MV-4-11 (cell line): ENCODE measurements at places on chromosomes 4 and X.
A peak's percentile ranks its signal among the peaks of the same experiment; 100 is the strongest.

DNA sequence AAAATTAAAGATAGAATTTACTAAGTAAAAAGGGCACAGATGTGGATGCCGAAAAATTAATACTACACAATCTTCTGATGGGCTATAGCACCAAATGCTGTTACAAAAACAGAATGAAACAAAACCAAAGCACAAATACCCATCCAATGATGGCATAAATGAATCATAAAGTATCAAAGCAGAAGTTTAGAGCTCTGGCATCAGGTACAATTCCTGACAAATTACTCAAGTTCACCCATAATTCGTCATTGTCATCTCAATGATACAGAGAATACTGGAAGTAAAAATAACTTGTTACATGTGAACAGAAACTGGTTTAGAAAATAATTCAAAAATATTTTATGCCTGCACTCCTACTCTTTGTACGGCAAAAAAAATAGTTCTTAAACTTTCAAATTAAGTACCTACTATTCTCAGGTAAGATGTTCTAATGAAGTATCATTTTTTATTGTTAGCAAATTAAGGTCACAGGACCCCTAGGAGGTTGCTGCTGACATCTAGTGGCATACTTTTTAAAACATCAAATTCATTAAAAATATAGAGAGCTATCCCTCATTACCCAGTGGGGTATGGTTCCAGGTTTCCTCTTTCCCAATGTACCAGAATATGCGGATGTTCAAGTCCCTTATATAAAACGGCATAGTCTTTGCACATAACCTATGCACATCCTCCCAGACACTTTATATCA, 126.1 kb downstream of the INPP4B start:
- no peak for DNase-seq

DNA sequence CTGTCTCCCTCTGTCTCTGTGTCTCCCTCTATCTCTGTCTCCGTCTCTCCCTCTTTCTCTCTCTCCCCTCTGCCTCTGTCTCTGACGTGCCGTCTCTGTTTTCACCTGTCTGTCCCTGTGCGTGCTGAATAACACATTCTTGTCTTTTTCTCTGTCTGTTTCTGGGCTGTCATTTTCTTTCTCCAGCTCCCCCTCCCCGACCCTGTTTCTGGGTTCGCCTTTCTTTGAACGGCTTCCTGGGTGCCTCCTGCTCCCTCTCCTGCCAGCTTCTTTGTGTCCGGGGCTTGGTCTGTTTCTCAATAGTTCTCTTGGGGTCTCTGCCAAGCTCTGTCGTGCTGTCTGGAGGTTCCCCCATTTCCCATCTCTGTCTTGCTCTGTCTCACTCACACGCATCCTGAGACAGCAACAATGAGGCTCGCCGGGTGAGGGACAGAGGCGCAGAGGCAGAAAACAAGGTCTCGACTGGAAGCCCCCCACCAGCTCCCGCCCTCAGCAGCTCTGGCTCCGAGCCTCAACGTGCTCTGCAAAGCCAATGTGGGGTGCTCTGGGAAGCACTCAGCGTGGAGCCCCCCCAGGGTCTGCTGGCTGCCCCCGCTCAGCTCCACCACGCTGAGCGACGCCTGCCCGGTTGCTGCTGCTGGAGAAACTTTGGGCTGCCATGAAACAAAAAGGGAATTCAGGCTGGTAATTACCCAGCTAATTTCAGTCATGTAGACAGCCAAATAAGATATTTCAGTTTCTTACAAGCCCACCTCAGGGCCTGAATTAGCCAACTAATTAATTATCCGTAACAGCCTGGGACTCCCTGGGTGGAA, 3.4 kb downstream of the CPLX1 start:
- no peak for DNase-seq

GRCh38 chr4:142960867-142961644, 115.0 kb upstream of the INPP4B start:
- peak; percentile 71 for DNase-seq

DNA sequence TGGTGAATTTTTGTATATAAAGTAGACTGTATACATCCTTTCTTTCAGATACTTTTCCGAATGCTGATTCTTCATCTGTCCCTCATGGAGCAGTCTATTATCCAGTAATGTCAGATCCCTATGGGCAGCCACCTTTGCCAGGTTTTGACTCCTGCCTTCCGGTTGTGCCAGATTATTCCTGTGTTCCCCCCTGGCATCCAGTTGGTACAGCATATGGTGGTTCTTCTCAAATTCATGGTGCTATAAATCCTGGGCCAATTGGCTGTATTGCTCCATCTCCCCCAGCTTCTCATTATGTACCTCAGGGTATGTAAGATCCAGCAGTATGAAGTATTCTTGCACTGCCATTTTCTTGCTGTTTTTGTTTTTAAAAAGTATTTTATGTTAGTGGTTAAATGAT, 78.7 kb downstream of the ALG13 start:
- DNase-seq: no peak

DNA sequence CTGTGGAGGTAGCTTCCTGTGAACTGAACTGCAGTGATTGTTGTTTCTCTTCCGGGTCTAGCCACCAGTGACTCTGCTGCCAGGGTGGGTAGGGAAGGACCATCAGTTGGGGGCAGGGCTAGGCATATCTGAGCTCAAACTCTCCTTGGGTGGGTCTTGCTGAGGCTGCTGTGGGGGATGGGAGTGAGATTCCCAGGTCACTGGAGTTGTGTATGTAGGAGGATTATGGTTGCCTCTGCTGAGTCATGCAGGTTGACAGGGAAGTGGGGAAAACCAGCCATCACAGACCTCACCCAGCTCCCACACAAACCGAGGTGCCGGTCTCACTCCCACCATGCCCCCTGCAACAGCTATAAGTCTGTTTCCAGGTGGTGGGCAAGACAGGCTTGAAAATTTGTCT, 1937.8 kb downstream of the PCDH7 start:
- no peak for DNase-seq

- peak; percentile 39 for DNase-seq
Measured at GRCh38 chrX:130085551-130086446, 24.5 kb downstream of the ELF4 start.

GRCh38 chr4:183447646-183448045, 3.2 kb downstream of the CDKN2AIP start:
- DNase-seq: no peak

DNA sequence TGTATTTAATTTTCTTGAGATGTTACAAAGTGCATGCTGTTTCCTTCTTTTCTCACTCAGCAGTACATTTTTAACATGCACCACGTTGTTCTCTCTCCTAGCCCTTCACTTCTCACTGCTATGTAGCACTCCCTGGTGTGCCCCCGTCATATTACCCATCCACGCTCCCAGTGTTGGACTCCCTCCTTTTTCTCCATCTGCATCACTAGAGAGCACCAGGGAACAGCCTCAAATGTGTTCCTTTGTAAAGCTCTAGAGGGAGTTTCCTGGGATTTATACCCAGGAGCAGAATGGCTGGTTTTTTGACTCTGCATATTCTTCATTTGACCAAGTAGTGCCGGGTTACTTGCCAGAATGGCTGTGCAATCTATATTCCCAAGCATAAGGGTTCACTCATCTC, 240.3 kb upstream of the ANXA3 start:
- DNase-seq: no peak

DNA sequence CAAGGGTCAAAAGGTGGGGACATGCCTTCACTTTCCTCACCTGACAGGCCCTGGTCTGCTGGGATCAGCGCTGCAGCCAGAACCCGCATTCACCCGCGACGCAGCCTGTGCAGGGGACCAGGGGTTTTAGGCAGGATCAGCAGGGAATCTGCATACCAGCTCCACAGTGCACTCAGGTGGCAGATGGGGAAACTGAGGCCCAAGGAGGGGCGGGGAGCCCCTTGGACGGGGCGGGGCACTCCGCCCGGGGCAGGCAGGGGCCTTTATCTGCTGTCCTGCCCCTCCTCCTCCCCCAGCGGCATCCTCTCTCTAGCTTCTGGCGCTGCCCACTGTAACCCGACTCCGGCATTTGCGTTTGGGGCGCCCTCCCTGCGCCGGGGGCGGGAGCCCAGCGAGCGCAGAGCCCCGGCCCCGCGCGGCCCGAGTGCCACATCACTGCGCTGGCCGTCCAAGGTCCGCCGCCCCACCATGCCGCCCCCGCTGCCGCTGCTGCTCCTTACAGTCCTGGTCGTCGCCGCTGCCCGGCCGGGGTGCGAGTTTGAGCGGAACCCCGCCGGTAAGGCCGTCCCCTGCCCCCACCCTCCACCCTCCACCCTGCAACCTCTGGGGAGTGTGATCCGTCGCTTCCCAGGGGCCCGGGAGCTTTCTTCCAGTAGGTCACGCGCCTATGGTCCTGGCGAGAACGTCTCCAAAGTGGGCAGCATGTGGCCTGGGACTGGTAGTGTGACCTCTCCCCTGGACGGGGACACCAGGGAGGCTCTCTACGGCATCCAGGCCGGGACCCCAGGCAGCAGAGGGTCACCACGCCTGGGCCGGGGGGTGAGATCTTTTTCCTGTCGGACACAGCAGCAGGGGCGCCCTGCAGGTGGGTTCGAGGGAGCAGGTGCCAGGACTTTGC, at the start of gene CPZ:
TSS of gene CPZ (plus strand) at position 400 of the 898 bp plus-strand sequence. CDS start at position 469, 69 bp downstream.
- no peak for DNase-seq

DNA sequence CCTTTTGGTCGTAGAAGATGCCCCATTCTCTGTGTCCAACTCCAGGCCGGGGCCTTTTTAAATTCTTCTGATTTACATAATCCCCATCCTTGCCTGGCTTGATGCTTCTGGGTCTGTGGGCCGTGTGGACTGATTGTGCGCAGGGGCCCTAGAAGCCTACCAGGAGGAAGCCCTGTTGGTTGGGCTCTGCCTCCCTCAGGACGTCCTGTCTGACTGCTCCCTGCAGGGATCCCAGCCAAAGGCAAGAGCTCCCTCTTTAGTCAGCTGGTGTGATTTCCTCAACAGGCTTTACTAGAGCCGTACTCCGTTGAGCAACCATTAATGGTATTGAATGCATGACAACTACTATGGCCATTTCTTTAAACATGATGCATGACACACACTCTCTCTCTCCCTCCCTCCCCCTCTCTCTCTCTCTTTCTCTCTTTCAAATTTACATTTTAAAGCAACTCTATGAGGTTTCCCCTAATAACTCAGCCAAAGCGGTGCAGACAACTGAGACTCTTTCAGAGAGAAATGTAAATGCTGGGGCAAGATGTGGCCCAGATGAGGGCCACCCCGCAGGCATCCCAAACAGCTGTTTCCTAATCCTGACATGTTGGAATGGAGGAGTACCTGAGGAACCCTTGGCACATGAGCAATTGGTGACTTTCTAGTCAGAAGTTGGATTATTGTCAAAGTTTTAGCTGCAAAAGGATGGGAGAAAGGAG, 117.3 kb downstream of the DRD5 start:
- peak; percentile 41 for DNase-seq

DNA sequence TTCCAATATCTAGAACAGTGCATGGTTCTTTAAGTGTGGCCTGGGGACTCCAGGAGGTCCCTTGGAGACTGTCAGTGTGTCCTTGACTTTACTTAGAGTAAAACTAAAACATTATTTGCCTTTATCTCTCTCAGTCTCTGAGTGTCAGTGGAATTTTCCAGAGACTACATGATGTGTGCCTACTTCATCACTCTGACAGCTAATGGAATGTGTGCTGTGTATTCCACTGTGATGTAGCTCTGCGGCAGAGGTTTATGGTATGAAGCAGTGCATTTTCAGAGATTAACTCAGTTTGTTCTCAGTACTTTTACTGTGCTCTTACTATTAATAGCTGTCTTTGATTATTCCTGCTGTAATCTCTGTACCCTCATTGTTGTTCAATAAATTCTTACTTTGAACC, 85.6 kb downstream of the MANBA start:
- no peak for DNase-seq

DNA sequence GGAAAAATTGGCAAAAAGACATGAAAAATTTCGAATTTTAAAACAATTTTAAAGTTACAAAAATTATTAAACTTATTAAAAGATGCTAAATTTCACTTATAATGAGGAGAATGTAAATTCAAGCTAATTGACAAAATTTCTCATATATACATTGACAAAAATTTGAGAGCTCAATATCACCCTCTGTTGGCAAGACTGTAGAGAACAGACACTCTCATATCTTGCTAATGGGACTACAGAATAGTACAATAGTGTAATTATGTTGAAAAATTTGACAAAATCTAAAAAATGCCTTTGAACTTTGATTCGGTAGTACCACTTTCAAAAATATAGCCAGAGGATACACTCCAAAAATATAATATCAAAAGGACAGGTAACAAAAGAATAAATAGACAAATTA, 29.8 kb downstream of the DCAF8L2 start:
- peak; percentile 7 for DNase-seq

DNA sequence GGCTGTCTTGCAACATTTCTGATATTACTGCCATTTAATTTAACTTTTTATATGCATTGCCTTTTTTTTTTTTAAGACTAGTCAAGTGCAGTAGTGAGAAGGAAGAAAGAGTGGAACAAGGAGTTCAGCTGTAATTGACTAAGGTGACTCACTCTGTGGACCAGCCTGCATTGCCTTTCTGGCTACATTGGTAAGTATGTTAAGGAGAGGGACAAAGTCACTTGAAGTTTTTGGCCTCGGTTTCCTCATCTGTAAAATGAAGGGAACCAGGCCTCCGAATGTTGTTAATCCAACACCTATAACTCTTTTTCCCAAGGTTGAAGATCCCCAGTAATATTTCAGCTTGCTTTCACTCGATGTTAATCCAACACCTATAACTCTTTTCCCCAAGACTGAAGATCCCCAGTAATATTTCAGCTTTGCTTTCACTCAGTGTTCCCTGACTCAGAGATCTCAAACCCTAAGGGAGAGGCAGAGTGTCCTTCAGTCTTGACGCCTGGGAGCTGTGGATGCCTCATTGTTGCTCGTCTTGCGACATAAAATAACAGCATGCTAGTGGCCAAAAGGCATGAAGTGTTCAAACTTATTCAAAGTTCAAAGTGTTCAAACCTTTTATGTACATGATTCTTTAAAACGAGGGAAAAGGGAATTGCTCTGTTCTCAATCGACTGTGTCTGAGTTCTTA, 102.0 kb downstream of the SORBS2 start:
- DNase-seq: no peak

- DNase-seq: no peak
Measured at GRCh38 chr4:164802301-164802901, 48.5 kb downstream of the SMIM31 start.

GRCh38 chrX:111443946-111444345, 32.0 kb upstream of the DCX start:
- no peak for DNase-seq

GRCh38 chrX:42602136-42602535, 175.8 kb downstream of the PPP1R2C start:
- no peak for DNase-seq

GRCh38 chr4:57190601-57191481, 80.7 kb upstream of the IGFBP7 start:
- peak; percentile 0 for DNase-seq

GRCh38 chr4:30429813-30430761, 290.1 kb upstream of the PCDH7 start:
- no peak for DNase-seq

DNA sequence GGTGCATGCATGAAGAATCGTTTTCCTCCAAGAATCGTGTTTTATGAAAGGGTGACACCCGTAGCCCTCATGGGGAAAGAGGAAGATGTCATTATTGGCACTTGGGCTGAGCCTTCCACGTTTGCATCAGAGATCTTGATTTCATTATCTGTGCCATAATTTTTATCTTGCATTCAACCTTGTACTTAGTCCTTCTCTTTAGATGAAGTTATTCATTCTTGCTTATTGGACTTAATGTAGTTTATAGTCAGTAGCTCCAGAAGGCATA, 66.8 kb downstream of the GAB1 start:
- DNase-seq: no peak
